Activated T-helper 2 cell treated with anti-CD3 and anti-CD28 coated beads, Interferon-gamma antibody, Interleukin-2, Interleukin-4, amounts not matched to agents 10 μg/mL and 5 μg/mL and 100 μg/mL, durations not matched to agents 14 hours and 24 hours and 36 hours (primary cell): ENCODE measurements at places on chromosomes 2 and 18.
A peak's percentile ranks its signal among the peaks of the same experiment; 100 is the strongest.

DNA sequence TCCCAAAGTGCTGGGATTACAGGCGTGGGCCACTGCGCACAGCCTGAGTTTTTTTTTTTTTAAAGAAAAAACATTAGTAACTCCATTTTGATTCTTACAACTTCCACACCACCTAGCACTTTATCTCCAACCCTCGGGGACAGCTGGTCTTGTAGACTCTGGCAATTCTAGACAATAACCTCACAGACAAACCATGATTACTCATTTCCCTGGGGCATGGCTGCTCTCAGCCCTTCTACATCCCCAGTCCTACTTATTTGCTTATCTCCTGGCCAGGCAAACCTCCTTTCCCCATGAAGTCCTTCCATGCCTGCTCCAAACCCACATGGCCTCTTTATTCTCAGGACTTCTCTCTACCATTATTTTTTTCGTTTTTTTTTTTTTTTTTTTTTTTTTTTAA, 91.1 kb downstream of the ACTR3 start:
- no peak for DNase-seq

DNA sequence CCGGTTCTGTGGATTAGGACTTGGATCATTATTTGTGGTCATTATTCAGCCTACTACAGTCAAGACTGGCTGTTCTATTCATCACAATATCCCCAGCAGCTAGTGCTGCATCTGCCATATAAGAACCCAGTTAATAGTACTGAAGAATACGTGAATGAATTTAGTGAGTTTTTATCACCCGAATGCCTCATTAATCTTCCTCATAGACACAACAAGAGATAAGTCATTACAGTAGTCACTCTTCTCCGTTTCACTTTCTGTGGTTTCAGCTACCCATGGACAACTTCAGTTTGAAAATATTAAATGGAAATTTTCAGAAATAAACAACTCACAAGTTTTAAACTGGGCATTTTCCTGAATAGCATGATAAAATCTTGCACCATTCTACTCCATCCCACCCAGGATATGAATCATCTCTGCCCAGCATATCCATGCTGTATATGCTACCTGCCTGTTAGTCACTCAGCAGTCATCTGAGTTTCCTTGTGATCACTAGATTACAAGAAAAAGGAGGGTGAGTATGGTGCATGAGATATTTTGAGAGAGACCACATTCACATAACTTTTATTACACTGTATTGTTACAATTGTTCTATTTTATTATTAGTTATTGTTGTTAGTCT, 363.7 kb upstream of the CHAC2 start:
- no peak for DNase-seq

GRCh38 chr2:218396688-218397462, 2.8 kb upstream of the CTDSP1 start:
- peak; percentile 76 for DNase-seq

DNA sequence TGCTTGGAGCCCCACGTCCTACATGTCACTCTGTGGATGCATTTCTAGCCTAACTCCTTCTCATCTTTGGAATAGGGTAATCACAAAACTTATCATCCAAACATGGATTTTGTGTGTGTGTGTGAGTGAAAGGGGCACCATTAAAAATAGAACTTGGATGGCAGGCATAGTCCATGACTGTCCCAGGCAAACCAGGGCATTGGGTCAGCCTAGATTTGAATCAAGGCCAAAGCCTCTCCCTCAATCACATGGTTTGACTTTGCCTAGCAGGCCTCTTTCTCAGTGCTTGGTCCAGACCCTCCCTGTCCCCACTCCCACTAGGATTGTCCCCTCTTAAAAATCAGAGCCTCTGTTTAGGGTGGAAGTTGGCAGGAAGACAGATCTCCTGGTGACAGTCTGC, 67.4 kb upstream of the BCL2L11 start:
- no peak for DNase-seq

GRCh38 chr2:222270396-222270795, 28.4 kb downstream of the PAX3 start:
- DNase-seq = no peak
